NCI-H1105 (cell line): ENCODE measurements at places on chromosomes 1 and 21.

GRCh38 chr1:56931686-56932085 lies 34.1 kb downstream of the C8B start:
- no peak for DNase-seq

GRCh38 chr1:156804026-156804425 lies 12.6 kb downstream of the SH2D2A start:
- no peak for DNase-seq

DNA sequence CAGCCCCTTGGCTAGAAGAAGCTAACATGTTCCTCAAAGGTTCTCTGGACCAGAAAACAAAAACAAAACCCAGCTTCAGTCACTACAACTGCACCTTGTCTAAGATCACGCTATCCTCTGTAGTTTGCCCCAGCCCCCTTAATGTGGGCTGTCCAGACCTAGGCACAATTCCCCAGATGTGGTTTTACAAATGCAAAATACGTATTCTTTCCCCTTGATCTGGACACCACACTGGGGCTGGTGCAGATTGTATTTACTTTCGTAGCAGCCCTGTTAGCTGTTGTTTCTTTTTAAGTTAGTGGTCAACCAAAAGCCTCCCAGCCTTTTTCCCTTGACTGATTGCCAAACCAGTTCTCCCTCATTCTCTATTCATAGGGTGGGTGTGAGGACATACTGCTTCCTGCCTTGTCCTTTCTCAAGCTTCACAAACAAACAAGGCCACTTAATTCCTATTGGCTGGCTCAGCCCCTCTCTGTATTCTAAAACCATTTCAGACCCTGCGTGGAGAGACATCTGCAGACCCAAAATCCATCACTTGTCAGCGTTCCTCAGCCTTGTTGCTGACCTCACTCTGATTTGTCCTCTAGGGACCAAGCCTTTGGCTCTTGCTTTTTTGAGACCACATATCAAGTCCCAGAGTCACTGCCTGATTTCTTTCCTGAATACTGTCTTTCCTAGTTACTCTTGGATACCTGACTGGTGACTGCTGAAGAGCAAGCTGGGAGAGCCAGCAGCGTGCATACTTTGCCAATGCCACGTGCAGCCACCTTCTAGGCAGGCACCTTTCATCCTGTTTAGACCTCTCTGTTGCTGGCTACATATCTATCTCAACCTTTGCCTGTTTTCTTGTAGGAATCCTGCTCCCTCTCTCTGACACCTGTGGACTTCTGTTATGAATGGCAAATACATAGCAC lies 96.4 kb upstream of the RAB3GAP2 start:
- no peak for DNase-seq

- DNase-seq: no peak
These were observed 9.6 kb upstream of the ADORA1 start for GRCh38 chr1:203117611-203118575.

GRCh38 chr1:44592208-44593145 lies 81.8 kb downstream of the TMEM53 start:
- no peak for DNase-seq

DNA sequence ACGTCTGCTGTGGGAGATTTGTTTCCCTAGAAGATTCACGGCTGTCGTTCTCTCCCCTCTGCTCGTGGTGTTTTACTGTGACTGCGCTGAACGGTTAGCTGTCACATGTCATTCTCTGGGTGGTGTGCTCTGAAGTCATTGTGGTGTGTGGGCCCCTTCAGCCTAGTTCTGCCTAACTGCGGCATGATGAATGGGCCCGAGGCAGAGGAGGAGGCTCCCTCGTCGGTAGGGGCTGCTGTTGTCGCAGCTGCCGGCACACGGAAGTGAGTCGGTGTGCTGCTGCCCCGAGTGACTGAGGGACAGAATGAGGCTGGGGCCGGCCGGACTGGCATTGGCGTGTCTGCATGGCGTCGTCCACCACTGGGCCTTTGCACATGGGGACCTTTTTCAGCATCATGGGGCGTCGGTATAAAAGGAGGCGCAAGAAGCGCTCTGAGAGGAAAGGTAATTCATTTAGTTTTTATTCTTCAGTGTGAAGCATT lies 77.9 kb downstream of the ADARB1 start:
- DNase-seq: no peak

GRCh38 chr1:119783354-119784185 lies 14.9 kb upstream of the HMGCS2 start:
- no peak for DNase-seq

GRCh38 chr1:179941454-179941853 lies 13.2 kb upstream of the CEP350 start:
- DNase-seq: no peak

DNA sequence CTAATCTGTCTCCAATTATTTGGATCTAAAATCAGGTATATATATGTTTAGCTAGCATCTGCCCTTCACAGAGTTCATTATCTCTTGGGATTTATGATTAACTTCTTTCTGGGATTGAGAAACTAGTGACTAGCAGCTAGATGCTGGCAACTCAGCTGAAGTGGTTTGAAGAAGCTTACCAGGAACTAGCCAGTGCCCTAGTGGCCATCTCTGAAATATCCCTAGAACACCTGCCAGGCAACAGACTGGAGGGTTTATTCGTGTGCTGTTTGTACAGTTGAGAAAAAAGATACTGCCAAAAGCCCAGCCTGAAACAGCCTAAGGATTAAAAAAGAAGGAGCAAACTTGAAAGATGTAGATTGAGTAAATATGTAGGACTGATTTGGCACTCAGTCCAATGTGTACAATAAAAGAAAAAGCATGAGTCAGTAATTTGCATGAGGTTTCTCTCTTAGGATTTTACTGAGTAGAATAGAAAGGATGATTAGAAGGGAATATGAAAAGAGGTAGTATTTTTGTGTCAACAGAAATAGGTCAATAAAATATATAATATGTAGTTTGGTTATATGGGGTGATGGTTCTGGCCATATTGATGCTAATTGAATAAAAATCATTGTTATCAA lies 1144.6 kb upstream of the ADGRL2 start:
- DNase-seq: peak; percentile 4

- no peak for DNase-seq
These were observed 299.7 kb downstream of the HMCN1 start for GRCh38 chr1:186033847-186034271.

DNA sequence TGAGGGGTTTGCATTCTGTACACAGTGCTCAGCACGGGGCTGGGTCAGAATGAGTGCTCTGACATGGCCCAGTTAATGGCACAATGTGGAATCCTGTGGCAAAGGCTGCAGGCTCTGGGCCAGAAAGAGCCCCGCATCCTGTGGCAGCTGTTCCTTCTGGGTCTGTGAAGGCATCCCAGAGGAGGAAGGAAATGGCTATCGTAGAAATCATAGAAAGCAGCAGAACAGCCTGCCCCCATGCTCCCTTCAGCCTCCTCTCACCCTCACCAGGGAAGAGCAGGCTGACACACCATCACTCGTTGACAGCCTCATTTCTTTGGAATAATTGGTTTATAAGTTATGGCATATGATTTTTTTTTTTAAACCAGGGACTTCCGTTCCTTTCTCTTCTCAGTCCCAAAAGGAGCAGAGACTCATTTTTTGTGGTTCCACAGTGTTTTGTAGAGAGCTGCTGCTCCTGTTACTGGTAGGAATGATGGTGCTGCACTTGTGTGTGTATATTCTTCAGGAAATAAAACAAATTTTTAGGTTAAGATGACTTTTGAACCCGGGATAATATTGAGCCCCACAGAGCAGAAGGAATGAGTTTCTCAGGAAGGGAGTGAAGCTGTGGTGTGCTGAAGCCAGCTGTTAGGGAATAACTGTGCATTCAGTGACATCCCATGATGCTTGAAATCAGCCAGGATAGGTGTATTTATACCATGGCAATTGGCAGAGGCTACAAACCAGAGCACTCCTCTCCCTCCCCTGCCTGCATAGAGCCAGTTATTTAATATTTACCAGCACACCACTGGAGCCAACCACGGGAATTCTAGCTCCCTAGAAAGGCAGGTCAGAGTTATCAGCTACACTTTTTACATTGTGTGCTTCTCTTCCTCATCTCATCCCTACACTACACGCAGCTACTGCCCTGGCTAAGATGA lies 32.0 kb downstream of the PLXNA2 start:
- DNase-seq: no peak

DNA sequence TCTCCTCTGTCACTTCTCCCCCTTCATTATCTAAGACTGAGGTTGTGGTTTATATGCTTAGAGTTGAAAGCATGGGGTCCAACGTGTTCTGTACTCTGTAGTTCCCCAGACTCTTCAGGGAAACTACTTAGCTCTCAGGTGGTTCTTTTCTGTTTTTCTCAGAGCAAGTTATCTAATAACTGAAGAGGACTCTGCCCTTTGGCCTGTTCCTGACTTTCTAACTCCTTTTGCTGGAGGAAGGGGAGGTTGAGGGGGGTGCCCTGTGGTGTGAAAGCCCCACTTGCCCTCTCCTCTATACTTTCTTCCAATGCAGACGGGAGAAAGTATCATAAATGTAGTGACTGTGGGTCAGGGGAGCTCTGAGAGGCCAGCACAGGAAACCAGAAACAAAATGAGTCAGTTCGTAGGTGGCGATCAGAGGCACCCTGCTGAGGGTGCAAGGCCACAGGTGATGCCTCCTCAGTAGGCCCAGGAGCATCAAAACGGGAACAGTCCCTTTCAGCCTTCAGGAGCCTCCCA lies 5.0 kb downstream of the SLC25A44 start:
- no peak for DNase-seq

- no peak for DNase-seq
These were observed 199.2 kb downstream of the S1PR1 start for GRCh38 chr1:101435831-101436511.

DNA sequence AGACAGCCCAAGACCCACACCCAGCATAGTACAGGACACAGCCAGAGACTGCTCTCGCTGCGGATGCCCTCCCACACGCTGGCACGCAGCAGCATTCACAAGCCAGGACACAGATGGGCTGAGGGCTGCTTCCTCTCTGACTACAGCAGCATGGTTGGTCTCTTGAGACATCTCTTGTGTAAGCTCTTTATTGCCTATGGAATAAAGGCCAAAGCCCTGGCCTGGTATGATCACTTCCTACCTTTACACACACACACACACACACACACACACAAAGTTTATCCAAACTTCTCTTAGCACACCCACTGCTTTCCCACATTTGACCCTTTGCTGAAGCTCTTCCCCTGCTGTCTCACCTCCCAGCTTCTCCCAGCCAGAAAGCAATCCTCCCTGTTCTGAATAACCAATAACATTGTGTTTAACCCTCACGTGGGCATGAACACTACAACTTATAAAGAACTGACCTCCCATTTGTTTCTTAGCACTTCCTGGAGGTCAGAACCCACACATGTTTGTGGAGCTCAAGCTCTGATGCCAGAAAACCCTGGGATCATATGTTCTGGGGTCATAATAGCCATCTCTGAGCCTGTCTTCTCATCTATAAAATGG lies 1.2 kb upstream of the LUZP1 start:
- no peak for DNase-seq

GRCh38 chr21:25881524-25882376 lies 147.0 kb downstream of the GABPA start:
- peak; percentile 44 for DNase-seq

GRCh38 chr1:99994496-99994895 lies 24.7 kb downstream of the SLC35A3 start:
- no peak for DNase-seq

GRCh38 chr21:42495765-42496119 lies 282 bp downstream of the RSPH1 start:
- DNase-seq: peak; percentile 60

GRCh38 chr1:44714944-44715571 lies 15.9 kb downstream of the RNU5D-1 start:
- peak; percentile 71 for DNase-seq

DNA sequence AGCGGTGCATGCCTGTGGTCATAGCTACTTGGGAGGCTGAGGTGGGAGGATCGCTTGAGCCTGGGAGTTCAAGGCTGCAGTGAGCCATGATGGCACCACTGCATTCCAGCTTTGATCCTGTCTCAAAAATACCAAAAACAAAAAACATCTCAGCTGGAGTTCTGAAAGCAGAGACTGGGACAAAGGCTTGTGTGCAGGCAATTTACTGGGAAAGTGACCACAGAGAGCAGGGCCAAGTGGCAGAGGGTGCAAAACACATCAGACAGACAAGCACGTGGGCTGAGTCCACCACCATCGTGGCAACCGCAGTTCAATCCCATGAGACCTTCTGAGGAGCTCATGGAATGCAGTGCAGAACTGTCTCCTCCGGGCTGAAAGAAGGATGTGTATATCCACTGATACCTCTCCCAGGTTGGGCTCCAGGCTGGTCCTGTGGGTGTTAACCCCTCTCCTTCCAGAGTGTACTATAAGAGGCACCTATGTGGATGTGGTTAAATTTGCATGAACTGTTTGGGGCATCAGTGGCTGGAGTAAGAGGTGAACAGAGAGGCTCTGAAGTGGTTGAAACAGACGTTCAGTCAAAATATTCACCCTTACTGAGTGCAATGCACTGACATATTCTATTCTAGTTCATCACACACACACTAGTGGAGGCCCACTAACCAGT lies 10.8 kb downstream of the PIGP start:
- DNase-seq: no peak

GRCh38 chr1:169867012-169867675 lies 26.6 kb downstream of the SCYL3 start:
- no peak for DNase-seq

GRCh38 chr1:43757343-43758053 lies 50.2 kb downstream of the ST3GAL3 start:
- DNase-seq: no peak

DNA sequence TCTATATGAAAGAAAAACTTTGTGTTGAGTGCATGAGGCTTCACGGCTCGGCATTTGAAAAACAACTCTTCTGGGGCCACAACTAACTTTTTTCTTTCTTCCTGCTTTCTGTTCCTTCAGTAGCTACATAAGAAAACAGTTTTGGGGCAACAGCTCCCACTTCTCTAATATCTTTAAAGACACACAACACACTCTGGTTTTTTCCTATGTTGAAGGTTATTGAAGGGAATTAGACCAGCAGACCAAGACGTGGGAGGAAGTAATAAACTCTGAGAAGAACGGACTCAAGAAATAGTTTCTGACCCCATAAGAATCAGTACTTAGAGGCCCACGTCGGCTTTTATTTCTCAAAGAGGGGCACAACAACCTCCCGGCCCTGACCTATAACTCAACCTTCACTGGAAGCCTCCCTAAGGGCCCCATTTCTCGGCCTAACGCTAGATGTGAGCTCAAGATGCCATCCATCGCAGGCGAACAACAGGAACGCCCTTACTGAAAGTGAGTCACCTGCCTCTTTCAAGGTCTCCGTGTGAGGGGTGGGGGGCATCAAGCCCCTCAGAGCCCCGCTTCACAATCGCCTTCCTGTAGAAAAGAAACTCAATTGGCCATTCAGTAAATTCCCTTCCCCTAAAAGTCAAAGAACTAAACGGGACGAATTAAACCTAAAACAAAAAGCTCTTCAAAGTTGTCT lies 844 bp downstream of the ZMYM6 start:
- no peak for DNase-seq

DNA sequence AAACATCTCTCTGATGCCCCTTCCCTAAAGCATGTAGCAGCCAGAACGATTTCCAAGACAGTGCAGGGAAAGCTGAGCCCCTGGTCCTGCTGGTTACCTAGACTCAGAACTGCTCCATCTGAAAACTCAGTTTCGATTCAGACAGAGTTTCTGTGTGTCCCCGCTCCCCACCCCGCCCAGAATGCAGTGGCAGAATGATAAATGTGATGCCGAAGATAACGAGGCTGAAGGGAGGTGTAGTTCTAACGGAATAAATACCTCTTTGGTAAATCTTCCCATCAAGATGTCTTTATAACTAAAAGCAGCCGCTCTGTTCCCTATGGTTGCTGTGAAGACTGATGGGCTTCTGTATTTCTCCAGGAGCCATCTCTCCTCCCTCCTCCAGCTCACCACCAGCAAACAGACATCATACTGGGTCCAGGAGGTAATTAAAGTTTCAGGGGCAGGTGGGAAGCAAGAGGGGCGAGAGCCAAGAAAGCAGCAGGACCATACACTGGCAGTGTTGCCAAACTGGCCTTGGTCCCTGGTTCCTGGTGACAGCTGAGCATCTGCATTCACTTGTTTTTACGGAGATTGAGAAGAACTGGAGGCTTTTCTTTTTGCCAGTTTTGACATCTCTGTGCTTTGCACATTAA lies 76.9 kb downstream of the DDX20 start:
- no peak for DNase-seq
